ENCODE measurements at places on chromosomes 11 and 22. TPM values are rescaled to one million over a fixed set of nuclear protein-coding genes. Genes with fewer than 3 reads are reported as not detected.

Gene TMEM135
- 38.7 TPM for total RNA-seq

Gene RHBDD3
- 27.5 TPM for total RNA-seq

DNA sequence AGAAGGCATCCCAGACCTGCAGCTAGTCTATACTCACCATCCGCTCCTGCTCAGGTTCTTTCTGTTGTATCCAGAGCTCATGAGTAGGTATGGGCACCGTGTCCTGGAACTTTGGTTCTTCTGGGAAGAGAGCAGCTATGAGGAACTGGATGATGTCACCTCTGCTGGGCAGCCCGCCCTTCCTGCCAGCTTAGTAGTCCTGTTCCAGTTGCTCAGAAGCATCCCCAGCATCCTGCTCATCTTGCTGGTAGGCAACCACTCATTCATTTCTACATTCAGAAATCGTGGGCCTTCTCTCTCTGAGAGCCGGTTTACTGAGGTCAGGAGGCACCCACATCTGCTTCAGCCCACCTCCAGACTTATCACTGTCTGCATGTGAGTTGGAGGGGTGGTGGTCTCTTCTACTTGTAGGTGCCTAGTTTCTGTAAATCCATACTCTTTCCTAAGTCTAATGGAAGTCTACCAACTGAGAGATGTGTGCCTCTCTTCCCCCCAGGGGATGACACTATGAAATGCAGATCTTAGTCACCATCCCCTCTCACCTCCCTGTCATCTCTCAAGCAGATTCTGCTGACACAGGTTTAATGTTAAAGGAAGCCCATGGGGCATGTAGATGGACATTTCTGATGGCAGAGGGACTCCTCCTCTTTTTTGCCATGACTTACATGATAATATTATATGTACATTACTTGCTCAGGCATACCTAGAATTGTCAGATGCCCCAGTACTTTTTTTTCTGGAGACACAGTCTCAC, 29.6 kb upstream of the CCDC134 start:
- DNase-seq, result no peak

DNA sequence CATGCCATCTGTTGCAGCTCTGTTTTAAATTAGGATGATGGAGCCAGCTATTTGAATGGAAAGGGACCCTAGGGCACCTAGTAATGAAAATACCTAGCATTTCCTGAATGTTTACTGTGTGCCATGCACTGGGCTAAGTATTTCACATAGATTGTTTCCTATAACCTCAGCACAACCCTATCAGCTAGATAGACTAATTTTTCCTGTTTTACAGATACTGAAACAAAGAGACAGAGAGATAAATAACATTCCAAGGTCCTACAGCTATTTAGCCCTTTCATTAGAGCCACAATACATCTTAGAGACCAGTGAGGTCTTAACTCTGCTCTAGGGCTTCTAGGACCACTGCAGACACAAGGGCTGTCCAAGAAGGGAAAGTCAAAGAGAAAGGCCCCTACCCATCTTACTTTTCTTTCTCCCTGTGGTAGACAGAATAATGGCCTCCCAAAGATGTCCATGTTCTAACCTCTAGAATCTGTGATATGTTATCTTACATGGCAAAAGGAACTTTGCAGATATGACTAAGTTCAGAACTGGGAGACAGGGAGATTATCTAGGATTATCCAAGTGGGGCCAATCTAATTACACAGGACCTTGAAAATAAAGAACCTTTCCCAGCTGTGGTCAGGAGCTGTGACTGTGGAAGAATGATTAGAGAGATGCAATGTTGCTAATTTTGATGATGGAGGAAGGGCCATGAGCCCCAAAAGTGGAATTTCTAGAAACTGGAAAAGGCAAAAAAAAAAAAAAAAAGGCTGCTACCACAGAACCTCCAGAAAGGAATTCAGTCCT, 157.0 kb downstream of the CCDC34 start:
- DNase-seq, result no peak

DNA sequence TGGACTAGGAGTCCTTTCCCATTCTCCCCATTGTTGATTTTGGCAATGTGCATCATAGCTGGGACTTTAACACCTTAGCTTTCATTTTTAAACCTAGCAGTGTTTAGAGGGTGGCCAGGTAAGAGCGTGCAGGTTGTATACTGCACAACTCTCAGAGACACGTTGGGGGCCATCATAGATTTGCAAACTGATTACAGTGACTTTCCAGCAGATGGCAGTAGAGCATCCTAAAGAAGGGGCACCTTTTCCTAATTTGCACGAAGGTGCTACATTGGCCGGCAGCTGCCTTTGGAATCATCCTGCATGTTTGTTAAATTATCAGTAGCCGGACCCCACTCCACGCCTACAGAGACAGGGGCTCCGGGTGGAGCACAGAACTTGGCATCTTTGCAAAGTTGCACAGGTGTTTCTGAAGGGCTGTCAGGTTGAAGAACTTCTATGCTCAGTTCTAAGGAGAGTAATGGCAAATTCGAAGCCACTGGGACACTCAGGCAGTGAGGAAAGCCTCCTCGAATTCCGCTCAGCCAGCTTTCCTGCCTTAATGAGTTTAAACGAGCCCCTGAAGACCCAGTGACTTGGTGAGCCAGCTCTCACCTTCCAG, 7.7 kb downstream of the LHFPL7 start:
- no peak for DNase-seq

- DNase-seq, result no peak
Measured at GRCh38 chr11:74572349-74572748, 20.0 kb upstream of the POLD3 start.

- DNase-seq, result no peak
Measured at GRCh38 chr11:117929142-117929915, at the start of gene TMPRSS13. TSS of gene TMPRSS13 (minus strand) at chr11:117929402. CDS start at chr11:117929307, 95 bp downstream.

DNA sequence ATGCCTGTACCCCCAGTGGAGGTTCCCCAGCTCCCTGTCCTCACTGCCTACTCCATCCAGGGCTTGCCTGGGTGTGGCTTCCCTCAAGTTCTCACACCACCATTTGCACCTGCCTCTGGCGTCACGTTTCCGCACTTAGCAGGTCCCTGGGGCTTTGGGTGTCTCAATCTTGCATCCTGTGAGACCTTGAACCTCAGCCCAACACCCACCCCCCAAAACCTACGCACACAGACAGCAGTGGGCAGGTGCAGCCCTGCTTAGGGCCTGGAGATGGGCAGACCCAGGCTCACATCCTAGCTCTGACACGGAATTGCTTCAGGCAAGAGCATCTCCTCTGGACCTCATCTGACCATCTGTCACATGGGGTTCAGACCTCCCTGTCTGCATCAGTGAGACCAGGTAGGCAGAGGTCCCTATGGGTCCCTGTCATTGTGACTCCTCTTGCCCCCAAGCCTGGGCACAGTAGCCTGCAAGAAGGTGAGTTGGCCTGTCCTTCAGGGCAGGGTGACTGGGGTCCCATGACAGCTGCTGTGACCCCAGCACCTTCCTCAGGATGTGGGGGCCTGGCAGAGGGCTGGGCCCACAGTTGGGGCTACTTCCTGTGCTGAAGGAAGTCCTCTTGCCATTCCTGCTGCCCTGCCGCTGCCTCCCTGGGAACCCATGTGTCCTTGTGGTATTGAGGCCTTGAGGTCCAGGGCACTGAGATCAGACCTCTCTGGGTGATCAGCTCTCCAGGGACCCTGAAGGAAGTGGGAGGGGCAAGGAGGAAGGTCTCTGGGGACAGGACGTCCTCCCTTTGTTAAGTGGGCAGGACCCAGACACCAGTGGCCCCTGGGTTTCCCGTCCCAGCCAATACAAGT, 2.0 kb downstream of the SIPA1 start:
- DNase-seq, result peak; percentile 40

DNA sequence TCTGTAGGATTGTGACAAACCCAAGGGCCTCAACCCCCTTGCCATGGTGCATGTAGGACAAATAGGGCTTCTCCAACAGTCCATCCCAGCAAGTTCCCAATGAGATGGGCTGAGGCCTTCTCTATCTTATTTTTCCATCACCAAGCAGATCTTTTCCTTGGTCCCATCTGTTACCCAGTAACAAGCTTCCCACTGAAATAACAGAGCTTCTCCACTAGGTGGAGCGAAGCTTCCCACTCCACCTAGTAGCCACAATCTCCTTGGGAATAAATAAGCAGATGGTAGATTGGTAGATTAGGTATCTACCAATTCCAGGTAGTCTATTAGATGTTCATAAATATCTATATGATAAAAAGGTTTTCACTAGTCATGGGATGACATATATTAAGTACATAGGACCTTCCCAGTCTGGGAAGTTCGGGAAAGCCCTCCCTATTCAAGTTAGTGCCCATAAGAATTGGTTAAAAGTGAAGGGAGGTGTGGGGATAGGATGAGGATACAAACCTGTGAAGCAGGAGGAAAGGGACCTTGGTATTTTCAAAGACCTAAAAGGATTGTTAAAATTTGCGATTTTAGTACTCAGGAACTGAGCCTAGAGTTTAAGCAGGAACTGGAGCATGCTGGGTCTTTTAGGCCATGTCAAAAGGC, 5.9 kb upstream of the OR52L1 start:
- DNase-seq, result no peak
